ENCODE measurements at places on chromosomes 2 and 18. TPM values are rescaled to one million over a fixed set of nuclear protein-coding genes. Genes with fewer than 3 reads are reported as not detected.

- peak overlapping the region; percentile 72 for H3K4me3 ChIP-seq
- peaks cover 4% of the 10 kb centered on the region for H3K27me3 ChIP-seq
- peaks cover 67% of the 10 kb centered on the region for H3K4me1 ChIP-seq
- H3K27ac ChIP-seq = peak overlapping the region; percentile 74
These were observed 1.2 kb upstream of the SLC1A4 start for GRCh38 chr2:64987956-64988419.

DNA sequence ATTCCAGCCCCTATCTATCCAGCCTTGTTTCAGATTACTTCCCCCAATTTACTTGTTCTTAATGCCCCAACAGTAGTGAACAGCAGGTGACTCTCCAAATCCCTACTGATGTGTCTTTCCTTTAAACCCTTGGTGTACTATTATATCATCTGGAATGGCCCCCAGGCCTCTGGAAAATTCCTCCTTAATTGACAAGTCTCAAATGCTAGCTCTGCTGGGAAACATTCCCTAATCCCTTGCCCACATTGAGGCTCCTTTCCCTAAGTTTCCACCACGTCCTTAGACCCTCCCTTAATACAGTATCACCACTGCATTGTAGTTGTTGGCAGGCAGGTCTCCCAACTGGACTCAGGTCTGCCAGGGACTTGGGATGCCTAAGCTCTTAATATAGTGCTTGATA, 41.0 kb downstream of the MYO3B start:
- H3K4me1 ChIP-seq = no peaks in the 10 kb centered on the region
- no peak for DNase-seq
- H3K36me3 ChIP-seq = no peaks in the 10 kb centered on the region
- H3K27me3 ChIP-seq = peaks cover 3% of the 10 kb centered on the region

DTNA gene
- total RNA-seq = 0.33 TPM

- peaks cover 11% of the 10 kb centered on the region for H3K4me1 ChIP-seq
- H3K36me3 ChIP-seq = no peaks in the 10 kb centered on the region
- no peak for DNase-seq
- no peak overlapping the region for H3K4me3 ChIP-seq
- peak overlapping the region; percentile 68 for H3K27ac ChIP-seq
These were observed 12.9 kb downstream of the CCL20 start for GRCh38 chr2:227826563-227826962.

DNA sequence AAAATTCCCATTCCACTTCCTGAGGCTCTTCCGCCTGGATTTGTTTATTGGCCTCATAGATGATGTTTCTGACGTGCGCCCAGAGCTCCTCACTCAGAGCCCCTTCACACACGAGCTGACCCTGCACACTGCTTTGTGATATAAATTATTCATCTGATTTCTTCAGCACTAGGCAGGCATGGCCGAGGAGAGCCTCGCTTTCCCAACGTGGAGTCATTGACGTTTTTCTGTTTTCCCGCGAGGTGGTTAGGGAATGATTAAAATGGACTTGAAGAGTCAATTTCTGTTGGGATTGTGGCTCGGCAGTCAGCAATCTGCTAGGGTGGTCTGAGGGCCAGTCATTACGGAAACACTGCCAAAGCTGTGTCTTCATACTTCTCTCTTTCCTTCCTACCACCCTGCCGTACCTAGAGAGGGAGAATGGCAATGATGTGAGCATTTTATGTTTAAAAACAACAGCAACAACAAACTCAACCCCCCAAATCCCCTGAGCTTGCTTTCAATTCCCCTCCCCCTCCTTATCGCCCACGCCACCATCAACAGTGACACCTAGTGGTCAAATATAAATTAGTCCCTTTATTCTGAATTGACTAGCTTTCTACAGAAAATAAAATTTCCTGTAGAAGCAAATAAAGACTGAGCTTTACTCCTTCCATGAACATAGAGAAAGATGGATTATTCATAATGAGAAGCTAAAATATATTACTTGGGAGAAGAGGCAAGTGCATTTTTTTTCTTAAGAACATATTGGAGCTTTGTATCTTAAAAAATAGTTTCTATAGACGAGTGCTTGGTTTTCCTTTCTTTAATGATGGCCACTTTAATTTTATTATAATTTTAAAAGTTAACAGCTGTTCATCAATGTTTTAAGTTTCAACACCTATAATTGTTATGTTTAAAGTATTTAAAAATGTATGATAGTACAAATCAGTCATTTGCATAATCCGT, 285.1 kb downstream of the MTX2 start:
- peak overlapping the region; percentile 48 for H3K4me3 ChIP-seq
- DNase-seq = peak; percentile 23
- H3K4me1 ChIP-seq = peaks cover 12% of the 10 kb centered on the region
- H3K36me3 ChIP-seq = no peaks in the 10 kb centered on the region

DNA sequence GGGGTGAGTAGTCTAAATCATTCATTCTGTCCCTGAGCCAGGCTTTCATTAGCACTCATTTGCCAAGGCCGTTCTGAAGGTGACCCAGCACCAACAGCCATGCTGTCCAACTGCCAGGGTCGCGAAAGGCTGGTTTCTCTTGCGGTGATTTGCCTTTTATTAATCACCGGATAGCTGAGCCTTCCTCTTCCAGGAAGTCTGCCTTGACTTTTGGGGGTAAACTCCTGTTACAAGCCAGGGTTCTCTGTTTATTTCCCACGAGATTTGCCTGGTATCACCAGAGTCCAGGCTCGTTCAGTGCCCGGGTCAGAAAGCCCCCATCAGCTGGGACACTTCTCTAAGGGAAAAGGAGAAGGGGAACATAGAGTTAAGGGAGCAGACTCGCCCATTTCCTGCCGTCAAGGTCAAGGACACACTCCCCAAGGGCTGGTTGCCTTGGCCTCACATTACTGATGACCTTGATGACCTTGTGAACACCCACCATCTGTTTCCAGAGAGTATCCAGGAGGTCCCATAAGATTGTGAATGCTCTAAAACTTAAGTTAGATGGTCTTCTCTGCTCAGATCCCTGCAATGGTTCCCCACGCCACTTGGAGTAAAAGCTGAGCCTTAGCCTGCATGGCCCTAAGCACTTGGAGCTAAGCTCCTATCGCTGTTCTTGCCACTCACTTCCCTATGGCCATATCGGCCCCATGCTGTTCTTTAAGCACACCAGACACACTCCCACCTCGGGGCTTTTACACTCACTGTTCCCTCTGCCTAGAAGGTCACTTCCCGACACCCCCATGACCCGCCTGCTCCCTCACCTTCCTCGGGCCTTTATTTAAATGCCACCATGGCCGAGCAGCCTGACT, 118.0 kb upstream of the STPG4 start:
- H3K27me3 ChIP-seq = no peaks in the 10 kb centered on the region
- peaks cover 1% of the 10 kb centered on the region for H3K4me1 ChIP-seq
- DNase-seq = no peak
- no peaks in the 10 kb centered on the region for H3K36me3 ChIP-seq
- no peak overlapping the region for H3K4me3 ChIP-seq
- no peak overlapping the region for H3K27ac ChIP-seq

DNA sequence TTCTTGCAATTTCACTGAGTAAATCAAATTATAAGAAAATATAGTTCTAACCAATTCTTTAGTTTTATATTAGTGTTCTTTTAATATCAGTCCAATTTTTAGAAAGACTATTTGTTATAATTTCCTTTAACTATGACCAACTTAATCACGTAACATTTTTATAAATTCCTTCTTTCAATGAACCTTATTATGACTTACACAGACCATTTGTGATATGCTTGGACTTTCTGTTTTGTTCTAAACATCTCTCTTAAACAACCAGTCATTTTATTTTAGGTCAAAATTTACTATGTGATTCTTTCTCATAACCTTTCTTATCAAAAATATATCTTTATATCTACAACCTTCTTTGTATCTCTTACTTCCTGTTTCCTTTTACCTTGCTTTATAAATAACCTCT, 39.5 kb upstream of the DYNAP start:
- no peaks in the 10 kb centered on the region for H3K36me3 ChIP-seq
- H3K4me1 ChIP-seq = no peaks in the 10 kb centered on the region
- no peak overlapping the region for H3K27ac ChIP-seq
- no peak for DNase-seq

OR6B2 gene
- not detected for total RNA-seq

B4GALT6 gene
- 0.91 TPM for total RNA-seq

GRCh38 chr2:236607471-236608187, 38.0 kb downstream of the ACKR3 start:
- DNase-seq = no peak
- H3K4me1 ChIP-seq = no peaks in the 10 kb centered on the region
- H3K27me3 ChIP-seq = peaks cover 28% of the 10 kb centered on the region
- no peaks in the 10 kb centered on the region for H3K36me3 ChIP-seq
- no peak overlapping the region for H3K4me3 ChIP-seq

GRCh38 chr2:229170171-229170570, 100.9 kb downstream of the PID1 start:
- no peak overlapping the region for H3K27ac ChIP-seq
- H3K4me1 ChIP-seq = no peaks in the 10 kb centered on the region
- no peaks in the 10 kb centered on the region for H3K27me3 ChIP-seq
- no peak for DNase-seq
- no peaks in the 10 kb centered on the region for H3K36me3 ChIP-seq

DNA sequence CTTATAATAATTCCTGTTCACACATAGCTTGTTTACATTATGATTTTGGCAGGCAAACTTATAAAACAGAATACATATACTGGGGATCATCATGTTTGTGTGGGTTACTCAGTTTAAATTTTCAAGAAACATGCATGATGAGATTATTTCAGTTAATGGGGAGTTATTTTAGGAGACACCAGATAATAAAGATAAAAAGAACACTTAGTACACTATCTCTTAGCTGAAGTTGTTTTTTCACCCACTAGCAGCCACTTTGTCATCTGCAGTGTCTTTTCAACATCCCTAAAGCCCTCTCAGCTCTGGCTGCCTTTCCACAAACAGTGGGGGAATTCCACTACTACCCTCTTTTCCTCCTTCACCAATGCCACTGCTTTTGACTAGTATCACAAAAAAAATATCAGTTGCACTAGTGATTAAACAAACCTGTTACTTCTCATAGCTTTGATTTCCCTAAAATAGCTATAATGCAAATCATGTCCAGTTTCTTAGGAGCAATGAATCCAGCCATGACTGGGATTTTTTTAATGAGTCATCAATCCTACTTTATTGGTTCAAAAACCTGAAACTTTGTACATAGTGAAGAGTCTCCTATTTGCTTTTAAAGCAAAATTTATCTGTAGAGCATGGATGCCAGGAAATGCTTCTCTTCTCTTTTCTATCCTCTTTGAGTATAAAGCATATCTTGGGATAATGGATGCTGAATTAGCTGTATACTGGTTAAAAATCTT, 156.7 kb upstream of the TFPI start:
- no peaks in the 10 kb centered on the region for H3K27me3 ChIP-seq
- H3K36me3 ChIP-seq = no peaks in the 10 kb centered on the region
- no peak overlapping the region for H3K4me3 ChIP-seq
- no peak overlapping the region for H3K27ac ChIP-seq
- no peak for DNase-seq

- H3K4me1 ChIP-seq = no peaks in the 10 kb centered on the region
- no peak within 1 kb of the TSS for H3K27ac ChIP-seq
- no peak within 1 kb of the TSS for H3K4me3 ChIP-seq
- H3K27me3 ChIP-seq = no peaks in the 10 kb centered on the region
- DNase-seq = no peak
These were observed at the start of gene AQP4 for GRCh38 chr18:26865557-26865956. Gene AQP4 (minus strand): TSS chr18:26865707. CDS start chr18:26865689, 18 bp downstream.

- peaks cover 2% of the 10 kb centered on the region for H3K36me3 ChIP-seq
- H3K27ac ChIP-seq = no peak overlapping the region
- H3K4me1 ChIP-seq = peaks cover 3% of the 10 kb centered on the region
- no peak for DNase-seq
- H3K27me3 ChIP-seq = peaks cover 74% of the 10 kb centered on the region
These were observed 10.3 kb upstream of the HOXD1 start for GRCh38 chr2:176178038-176178756.

DNA sequence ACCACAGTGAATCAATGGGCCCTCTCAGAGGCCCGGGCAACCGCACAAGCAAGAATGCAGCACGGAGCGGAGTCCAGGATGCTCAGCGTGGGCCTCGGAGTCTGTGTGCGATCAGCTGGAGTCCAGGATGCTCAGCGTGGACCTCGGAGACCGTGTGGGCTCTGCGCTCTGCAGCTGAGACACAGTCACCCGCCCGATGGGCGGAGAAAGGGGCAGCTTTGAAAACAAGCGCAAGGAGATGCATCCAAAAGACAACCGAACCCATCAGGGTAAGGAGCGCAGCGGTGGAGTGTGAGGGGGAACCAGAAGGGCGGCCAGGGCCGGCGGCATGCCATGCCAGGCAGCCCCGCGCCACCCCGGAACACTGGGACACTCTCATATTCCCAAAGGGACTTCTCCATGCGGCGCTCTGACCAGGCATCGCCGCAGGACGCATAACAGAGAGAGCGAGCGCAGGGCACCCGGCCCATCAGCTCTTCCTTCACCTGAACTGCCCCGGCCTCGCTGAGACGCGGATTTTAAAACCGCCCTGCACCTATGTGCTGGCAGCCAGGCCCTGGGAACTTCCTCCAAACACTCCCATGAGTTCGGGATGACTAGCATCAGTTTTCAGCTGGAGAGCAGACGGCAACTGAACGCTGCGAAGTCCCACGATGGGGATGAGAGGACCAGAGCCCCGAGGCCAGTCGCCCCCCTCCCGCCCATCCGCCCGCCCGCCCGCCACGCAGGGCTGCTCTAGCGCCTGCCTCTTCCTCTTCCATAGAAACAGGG, 44.7 kb downstream of the MC5R start:
- H3K4me1 ChIP-seq = no peaks in the 10 kb centered on the region
- DNase-seq = no peak
- H3K27me3 ChIP-seq = peaks cover 45% of the 10 kb centered on the region
- H3K4me3 ChIP-seq = no peak overlapping the region

- H3K4me3 ChIP-seq = no peak overlapping the region
- no peaks in the 10 kb centered on the region for H3K27me3 ChIP-seq
- no peaks in the 10 kb centered on the region for H3K4me1 ChIP-seq
- no peak for DNase-seq
- no peak overlapping the region for H3K27ac ChIP-seq
These were observed 134.4 kb upstream of the SEC11C start for GRCh38 chr18:59005262-59005661.

DNA sequence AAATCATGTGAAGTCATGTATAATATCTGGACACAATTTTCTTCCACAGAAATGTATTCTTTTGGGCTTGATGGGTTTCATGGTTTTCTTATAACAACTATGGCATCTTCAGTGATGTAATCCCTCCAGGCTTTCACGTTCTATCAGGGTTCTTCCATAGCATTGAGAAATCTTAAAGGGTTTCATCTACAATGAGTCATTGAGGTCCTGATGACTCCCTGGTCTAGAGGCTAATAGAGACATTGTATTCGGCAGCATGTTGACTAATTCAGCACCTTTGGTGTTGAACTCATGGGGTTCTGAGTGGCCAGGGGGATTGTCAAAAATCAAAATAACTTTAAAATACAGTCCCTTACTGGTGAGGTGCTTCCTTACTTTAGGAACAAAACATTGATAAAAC, 614.0 kb upstream of the CRIM1 start:
- H3K36me3 ChIP-seq = no peaks in the 10 kb centered on the region
- no peak overlapping the region for H3K27ac ChIP-seq
- no peak for DNase-seq
- no peak overlapping the region for H3K4me3 ChIP-seq
- no peaks in the 10 kb centered on the region for H3K4me1 ChIP-seq

Data from activated CD4-positive, alpha-beta memory T cell treated with anti-CD3 and anti-CD28 coated beads, Interleukin-2, amount 10 ng/mL, durations not matched to agents 7 days and 5 days (primary cell).